ENCODE measurements at places on chromosomes 4 and X.

- H3K4me3 ChIP-seq, result peak overlapping the region; percentile 82
- H3K27ac ChIP-seq, result peak overlapping the region; percentile 85
- H3K4me1 ChIP-seq, result peaks cover 32% of the 10 kb centered on the region
- no peaks in the 10 kb centered on the region for H3K36me3 ChIP-seq
- no peaks in the 10 kb centered on the region for H3K27me3 ChIP-seq
These were observed 137.3 kb upstream of the RPL34 start for GRCh38 chr4:108483079-108483478.

DNA sequence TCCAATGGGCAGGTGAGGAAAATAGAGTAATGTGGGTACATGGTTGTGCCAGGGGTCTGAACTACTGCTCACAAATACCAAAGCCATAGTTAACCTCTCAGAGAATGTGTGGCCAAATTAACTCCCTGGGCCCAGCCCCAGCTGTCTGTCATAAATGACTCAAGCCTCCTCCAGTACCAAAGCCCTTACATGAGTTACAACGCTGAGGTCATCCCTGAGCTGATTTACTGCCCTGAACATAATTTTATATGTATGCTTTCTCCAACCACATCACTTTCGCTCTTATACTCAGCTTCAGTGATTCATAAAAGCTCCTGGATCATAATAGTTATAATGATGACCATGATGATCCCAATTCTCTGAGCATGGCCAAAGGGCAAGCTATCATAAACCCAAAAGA, 283.9 kb downstream of the NKX6-1 start:
- no peak overlapping the region for H3K27ac ChIP-seq
- H3K36me3 ChIP-seq, result no peaks in the 10 kb centered on the region
- H3K4me1 ChIP-seq, result no peaks in the 10 kb centered on the region
- no peak overlapping the region for H3K4me3 ChIP-seq

GRCh38 chr4:101071241-101071640, 276.1 kb downstream of the PPP3CA start:
- H3K4me3 ChIP-seq, result no peak overlapping the region
- no peak overlapping the region for H3K27ac ChIP-seq
- no peaks in the 10 kb centered on the region for H3K27me3 ChIP-seq
- DNase-seq, result no peak
- no peaks in the 10 kb centered on the region for H3K36me3 ChIP-seq
- H3K4me1 ChIP-seq, result no peaks in the 10 kb centered on the region

DNA sequence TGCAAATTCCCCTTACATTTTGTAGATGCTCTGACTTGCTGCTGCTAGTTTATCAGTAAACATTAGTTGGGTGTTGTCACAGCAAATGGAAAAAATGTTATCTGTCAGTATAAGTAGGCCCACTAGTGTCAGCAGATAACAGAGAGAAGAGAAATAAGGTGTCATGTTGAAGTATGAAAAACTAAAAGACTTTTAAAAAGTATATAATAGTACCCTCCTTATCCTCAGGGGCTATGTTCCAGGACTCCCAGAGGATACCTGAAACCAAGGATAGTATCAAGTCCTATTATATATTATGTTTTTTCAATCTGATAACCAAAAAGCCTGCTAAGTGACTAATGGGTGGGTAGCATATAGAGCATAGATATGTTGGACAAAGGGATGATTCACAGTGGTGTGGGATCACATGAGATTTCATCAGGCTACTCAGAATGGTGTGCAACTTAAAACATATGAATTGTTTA, 11.6 kb upstream of the BMP2K start:
- H3K4me3 ChIP-seq, result no peak overlapping the region
- no peak for DNase-seq
- no peaks in the 10 kb centered on the region for H3K27me3 ChIP-seq

GRCh38 chrX:16586377-16587112, 63.4 kb upstream of the S100G start:
- peaks cover 3% of the 10 kb centered on the region for H3K4me1 ChIP-seq
- no peak overlapping the region for H3K27ac ChIP-seq
- no peak for DNase-seq
- H3K4me3 ChIP-seq, result no peak overlapping the region
- H3K27me3 ChIP-seq, result no peaks in the 10 kb centered on the region
- H3K36me3 ChIP-seq, result peaks cover 6% of the 10 kb centered on the region

DNA sequence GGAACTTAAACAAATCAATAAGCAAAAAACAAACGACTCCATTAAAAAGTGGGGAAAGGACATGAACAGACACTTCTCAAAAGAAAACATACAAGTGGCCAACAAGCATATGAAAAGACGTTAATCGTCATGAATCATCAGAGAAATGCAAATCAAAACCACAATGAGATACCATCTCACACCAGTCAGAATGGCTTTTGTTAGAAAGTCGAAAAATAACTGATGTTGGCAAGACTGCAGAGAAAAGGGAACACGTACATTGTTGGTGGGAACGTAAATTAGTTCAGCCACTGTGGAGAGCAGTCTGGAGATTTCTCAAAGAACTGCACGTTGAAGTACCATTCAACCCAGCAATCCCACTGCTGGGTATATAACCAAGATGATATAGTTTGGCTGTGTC, 23.7 kb downstream of the NEUROG2 start:
- no peak overlapping the region for H3K4me3 ChIP-seq
- DNase-seq, result no peak
- no peaks in the 10 kb centered on the region for H3K4me1 ChIP-seq
- peaks cover 7% of the 10 kb centered on the region for H3K27me3 ChIP-seq

Data from activated CD4-positive, alpha-beta T cell treated with anti-CD3 and anti-CD28 coated beads, Interleukin-2, amount 10 ng/mL, durations not matched to agents 24 days and 14 days (primary cell).